Suppressor macrophage (primary cell): ENCODE measurements at places on chromosomes 4 and X.

DNA sequence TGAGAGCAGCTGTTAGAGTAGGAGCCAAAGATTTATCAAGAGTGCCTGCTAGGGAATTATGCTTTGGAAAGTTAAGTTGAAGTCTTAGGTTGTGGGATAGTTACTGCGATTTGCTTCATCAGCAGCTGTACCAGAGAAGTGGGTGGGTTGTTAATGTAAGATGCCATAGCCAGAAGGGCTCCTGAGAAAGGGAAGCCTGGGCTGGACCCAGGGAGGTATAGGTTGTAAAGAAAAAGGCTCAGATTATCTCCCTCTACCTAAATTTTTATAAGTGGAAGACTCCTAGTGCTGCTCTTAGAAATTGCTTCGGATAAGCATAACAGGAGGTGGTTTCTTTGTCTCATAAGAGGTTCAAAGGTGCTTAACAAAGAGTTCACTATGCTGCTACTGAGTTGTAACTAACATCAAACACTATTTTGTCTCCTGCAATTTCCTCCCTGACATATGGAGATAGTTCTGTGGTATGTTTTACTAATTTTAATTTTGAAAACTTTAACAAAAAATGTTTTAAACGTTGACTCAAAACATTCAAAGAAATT is 356.9 kb downstream of the DTHD1 start:
- DNase-seq: no peak

- peak; percentile 9 for DNase-seq
These were observed 958 bp upstream of the UGT2B7 start for GRCh38 chr4:69095301-69095731.

DNA sequence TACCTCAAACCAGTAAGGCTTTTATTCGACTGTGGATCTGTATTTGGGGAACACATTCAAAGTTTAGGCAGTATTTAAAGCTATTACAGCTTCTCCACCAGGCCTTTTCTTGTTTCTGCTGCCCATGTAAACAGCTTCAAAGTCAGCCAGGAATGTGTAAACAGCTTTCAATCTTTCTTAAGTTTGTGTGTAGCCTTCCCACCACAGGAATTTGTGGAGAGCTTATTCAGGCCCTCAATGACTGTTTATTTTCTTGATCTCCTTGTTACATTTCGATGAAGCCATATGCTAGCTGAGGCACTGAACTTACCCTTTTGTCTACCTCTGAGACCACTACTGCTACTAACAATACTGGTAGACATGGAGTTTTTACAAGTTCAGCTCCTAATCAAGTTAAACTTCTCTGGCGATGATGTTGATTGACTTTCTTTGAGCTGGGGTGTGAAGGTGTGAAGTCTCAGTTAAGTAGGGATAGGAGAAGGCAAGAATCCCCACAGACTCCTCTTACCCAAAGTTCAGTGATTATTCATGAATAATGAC is 72.6 kb downstream of the NWD2 start:
- DNase-seq: no peak

DNA sequence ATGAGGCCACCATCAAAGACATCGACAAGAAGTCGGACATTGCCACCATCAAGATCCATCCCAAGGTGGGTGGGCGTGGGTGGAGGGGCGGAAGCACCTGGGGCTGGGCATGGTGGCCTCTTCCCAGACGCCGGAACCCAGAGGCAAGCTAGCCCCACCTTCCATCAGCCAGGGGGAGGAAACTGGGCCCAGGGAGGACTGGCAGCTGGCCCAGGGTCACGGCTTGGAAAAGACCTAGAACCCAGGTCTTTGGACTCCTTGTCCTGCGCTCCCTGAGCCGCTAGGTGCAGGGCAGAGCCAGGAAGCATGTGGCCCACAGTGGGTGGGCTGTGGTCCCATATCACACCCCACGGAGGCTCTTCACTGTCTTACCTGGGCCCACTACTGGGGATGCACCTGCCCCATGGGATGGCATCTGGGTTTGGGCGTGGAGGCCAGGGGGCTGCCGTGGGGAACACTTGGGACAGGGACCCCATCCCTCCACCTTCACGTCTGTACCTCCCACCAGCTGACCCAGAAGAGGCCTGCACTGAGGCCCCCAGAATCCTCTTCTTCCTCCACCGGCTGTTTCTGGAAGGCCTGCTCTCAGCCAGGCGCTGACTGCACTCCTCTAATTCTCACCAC is 17.3 kb downstream of the HTRA3 start:
- DNase-seq: no peak

DNA sequence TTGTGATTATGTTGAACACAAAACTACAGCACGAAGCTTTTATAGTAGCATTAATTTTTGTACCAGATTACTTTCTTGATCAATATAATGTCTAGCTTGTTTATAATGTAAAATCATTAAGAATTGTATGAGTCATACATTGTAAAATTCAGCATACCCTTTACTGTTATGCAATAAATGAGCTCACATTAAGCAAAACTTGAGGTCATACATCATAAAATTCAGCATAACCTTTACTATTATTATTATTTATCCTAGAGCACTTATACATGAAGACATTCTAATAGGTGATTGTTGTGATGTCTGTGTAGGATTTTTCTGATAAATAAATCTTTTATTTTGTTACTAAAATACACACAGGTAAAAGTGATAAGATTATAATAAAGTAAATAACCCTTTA is 49.4 kb downstream of the DTHD1 start:
- no peak for DNase-seq

DNA sequence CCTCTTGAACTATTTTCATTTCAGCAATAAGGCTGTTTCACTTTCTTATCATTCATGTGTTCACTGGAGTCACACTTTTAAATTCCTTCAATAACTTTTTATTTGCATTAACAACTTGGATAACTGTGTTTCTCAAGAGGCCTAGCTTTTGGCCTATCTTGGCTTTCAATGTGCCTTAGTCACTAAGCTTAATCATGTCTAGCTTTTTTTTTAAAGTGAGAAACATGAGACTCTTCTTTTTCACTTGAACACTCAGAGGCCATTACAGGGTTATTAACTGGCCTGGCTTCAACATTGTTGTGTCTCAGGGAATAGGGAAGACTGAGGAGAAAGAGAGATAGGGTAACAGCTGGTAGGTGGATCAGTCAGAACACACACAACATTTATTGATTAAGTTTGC is 64.0 kb upstream of the VCX2 start:
- DNase-seq: no peak

DNA sequence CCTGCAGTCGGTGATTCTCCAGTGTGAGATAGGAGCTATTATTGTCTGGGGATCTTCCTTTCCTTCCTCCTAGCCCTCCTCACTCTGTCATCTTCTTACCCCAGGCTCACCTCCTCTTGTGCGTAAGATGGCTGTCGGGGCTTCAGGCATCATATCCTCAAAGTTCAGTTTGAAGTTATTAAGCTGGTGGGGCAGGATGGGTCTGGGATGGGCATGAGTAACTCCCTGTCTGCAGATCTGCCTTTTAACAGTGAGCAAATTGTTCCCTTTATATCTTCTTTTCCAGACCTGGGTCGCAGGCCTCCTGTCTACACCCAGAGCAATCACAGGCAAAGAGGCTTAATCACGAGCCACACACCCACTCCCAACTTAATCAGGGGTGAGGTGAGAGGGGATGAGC is 900 bp upstream of the MTMR1 start:
- DNase-seq: no peak

GRCh38 chr4:171676555-171677215 is 136.5 kb upstream of the GALNTL6 start:
- DNase-seq: peak; percentile 13

DNA sequence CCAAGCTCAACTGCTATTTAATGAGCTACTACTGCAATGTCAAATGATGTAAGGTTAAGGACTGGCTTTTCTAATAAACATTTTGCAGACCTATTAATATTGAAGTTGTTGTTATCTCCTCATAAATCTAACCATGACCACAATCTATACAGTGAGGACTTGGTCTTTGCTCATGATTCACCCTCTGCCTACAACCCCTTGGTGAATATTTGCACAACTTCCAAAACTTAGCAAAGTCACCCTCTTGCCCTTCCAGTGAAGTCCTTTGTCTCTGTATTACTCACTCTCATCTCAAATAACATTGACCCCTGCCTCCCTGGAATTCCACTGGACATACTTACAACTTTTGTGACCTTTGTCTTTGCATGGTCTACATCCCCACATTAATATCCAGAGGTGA is 204.5 kb downstream of the KCNIP4 start:
- DNase-seq: no peak

- peak; percentile 82 for DNase-seq
These were observed 200.0 kb upstream of the PSAPL1 start for GRCh38 chr4:7634661-7635251.

GRCh38 chr4:177964061-177964460 is 521.8 kb upstream of the AGA start:
- DNase-seq: no peak

DNA sequence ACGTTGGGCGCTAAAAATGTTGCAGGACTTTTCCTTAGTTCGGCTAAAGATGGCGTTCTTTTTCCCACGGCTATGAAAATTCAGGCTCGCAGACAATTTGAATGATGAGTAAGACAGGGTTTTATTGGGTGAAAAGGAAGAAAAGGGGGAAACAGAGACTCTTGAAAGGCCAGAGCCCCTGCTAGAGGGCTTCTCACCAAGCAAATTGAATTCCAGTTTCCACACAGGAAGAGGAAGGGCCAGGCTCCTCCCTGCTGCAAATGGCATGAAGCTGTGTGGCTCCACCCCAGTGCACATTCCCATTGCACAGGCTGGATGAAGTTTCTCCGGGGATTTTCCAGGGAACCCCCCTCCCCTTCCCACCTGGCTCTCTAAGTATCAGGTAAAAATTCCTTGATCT is 210.9 kb downstream of the KLHL4 start:
- no peak for DNase-seq

GRCh38 chr4:189494407-189494806 is 446.3 kb upstream of the FRG1 start:
- DNase-seq: no peak

DNA sequence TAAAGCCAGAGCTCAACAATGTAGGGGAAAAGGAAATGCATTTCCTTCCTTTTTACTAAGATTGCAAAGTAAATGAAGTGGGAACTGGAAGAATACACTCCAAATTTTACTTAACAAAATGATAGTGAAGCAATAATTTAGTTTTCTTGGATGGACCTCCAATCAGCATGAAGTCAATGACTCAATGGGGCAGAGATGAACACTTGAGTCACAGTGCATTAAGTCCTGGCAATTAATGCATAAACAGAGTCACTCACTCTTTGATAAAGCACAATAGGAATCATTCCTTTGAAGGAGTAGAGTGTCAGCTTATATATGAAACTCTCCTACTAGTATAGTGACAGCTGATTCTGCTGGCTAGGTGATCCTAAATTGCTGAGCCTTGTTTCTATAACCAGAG is 66.7 kb upstream of the FRAS1 start:
- no peak for DNase-seq

DNA sequence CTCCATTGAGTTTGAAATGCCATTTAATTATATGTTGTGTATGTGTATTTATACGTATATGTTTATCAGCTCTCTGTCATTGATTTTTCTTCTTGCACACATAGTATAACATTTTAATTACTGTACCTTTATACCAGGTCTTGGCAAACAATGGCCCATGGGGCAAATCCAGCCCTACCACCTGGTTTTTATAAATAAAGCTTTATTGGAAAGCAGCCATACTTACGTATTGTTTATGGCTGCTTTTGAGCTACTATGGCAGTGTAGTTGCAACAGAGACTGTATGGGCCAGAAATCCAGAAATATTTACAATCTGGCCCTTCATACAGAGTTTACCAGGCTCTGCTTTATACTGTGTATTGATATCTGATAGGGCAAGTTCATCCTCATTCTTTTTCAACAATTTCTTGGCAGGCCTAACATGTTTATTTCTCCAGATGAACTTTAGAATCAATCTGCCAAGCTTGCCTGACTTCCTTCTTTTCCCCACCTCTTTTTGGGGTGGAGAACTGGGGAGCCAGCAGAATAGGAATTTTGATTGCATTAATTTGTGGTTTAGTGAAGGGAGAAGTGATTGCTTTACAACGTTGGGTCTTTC is 15.8 kb downstream of the DCUN1D4 start:
- DNase-seq: peak; percentile 28

GRCh38 chr4:149723065-149723464 is 92.6 kb downstream of the IQCM start:
- DNase-seq: no peak

DNA sequence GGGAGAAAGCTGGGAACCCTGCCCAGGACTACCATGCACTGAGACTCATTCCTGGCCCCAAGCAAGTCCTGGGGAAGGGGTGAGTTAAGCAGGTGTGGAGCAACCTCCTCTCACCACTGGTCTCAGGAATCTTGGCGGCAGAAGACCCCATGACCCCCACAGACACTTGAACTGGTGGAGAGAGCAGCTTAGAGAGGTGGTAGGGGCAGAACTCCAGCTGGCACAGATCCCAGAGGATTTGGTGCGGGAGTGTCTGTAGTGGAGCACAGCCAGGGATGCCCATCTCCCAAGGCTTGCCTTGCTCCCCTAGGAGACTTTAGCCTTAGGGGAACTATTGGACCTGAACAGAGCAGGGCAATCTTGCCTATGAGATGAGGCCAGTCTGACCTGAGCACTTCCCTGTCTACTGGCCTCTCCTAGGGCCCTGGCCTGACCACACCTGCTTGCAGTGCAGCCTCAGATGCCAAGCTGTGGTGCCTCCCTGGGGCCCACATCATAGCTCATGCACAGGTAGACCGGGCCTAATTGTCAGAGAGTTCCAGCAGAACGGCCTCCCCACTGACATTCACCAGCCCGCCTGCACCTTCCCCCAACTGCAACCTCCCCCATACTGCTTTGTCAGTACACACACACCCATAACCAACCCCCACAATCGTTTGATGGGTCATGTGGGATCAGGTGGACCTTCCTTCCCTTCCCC is 78.0 kb downstream of the NAA11 start:
- no peak for DNase-seq

DNA sequence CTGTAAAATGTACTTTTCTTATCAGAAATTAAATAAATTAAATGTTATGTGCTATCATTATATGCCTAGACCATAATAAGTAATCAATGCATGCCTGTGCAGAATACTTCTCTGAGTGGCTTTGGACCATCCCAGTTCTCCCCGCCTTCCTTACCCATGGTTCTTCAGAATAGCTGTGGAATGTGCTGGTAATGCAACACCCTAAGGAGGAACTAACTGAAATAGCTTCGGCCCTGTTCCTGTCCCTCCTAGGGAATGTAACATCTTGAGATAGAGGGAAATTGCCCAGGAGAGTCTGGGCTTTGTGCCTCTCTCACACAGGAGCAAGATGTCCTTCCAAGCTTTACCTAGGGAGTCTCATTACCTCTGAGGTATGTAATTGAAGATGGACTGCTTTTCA is 693.6 kb upstream of the HS3ST1 start:
- DNase-seq: peak; percentile 68

GRCh38 chr4:157143369-157143768 is 67.4 kb downstream of the GLRB start:
- peak; percentile 8 for DNase-seq

DNA sequence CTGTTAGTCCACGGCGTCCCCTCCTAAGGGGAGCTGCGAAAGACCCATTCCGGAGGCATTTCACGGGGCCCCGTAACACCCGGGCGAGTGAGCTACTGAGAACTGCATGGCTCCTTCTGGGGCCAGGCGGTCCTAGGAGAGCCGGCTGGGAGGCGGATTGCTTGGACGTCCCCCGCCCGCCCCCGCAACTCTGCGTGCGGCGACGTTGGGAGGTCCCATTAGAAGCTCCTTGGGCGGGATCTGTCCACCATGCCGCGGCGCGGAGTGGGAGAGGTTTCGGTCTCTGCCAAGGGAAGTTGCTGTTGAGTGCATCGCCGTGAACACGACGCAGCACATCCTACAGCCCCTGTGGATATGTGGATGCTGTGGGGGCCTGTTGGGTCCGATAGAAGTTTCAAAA is 85.4 kb upstream of the IGFBP7 start:
- no peak for DNase-seq
